ENCODE measurements at places on chromosomes 12 and 14.

GRCh38 chr12:57793920-57794319 is 11.3 kb downstream of the TSFM start:
- DNase-seq = no peak

DNA sequence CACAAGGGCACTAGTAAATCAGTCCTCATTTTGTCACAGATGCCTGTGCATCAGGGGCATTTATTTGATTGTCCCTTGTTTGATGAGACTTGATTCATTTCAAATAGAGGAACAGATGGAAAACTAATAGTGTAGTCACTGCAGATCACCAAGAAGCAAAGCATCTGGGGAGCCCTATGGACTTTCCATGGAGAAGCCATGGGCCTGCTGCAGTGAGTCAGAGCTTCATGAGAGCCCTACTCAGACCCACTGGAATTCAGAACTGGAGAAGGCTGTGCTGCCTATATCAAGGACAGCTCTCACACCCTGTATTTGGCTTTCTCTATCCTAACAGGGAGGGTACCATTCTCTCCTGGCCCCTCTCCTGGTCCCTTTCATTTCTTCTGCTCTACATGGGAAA is 126.2 kb downstream of the GRIP1 start:
- DNase-seq = no peak

- DNase-seq = no peak
Measured at GRCh38 chr12:89693639-89694202, 14.9 kb downstream of the ATP2B1 start.

- DNase-seq = no peak
Measured at GRCh38 chr12:88833641-88834116, 253.4 kb upstream of the KITLG start.

GRCh38 chr14:77641534-77642341 is 25.3 kb upstream of the SPTLC2 start:
- DNase-seq = peak; percentile 58

GRCh38 chr14:52073251-52073650 is 4.4 kb upstream of the NID2 start:
- no peak for DNase-seq

GRCh38 chr14:91729756-91730155 is 2.1 kb downstream of the CATSPERB start:
- no peak for DNase-seq

GRCh38 chr12:115060477-115061168 is 376.6 kb upstream of the TBX3 start:
- no peak for DNase-seq

GRCh38 chr12:59927032-59927431 is 331.2 kb downstream of the SLC16A7 start:
- no peak for DNase-seq

GRCh38 chr14:80419345-80419744 is 208.0 kb upstream of the DIO2 start:
- DNase-seq = no peak

DNA sequence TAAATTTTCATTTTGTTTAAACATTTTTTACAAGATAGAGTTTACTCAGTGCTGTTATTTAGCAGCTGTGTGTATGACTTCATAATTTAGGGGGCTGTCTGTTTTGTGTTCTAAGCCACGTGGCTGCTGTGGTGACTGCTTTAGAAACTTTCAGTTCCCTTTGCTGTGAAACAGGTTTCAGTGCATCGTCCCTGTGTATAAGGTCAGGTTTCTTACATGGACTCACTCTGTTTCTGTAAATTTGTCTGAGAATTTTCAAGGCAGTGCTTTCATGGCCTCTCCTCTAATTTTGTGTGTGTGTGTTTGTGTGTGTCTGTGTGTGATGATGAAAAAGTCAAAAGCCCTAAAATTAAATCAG is 32.4 kb downstream of the BICD1 start:
- peak; percentile 55 for DNase-seq

DNA sequence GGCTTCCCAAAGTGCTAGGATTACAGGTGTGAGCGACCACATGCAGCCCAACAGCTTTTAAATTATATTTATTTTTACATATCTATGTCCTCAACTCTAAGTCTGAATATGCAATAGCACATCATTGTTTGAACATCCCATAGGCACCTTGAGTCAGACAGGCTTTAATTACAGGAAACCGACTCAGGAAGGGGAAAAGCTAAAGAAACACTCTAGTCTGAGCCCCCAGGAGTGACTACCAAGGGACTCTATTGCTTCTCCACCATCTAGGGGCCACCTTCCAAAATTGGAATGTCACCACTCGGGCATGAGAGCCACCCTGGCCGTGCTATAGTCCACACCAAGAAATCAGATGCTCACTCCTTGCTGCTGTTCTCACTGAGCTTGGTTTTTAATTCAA is 14.0 kb upstream of the MFAP5 start:
- no peak for DNase-seq

DNA sequence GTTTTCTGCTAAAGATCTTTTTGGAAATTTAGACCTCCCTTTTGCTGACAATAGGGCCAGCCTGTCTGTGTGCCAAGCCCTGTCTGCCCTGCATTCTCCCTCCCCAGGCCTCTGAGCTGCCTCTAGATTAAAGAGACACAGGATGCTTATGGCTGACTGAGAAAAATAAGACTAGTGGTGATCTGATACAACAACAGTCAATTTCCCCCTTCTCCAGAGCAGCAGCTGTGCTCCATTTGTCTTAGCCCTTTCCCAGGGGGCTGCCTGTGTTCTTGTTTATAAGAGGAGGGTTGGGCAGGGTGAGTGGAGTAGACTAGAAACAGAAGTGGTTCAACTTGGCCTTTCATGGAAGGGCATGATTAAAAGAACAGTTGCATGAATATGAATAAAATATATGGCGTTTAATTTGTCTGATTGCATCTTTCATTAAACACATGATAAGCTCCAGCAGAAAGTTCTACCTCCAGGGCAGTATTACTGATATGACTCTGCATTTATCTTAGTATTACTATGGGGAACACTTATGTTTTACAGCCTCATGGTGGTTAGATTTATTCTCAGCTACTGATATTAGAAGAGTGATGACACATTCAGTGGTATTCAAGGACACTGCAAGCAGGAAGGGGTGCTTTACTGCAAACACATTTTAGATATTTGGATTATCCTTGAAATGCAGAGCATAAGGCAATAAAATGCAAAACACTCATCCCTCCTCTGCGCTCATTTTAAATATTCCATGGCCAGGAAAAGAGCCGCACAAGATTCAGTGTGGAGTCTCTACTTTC is 150.2 kb upstream of the CLEC14A start:
- no peak for DNase-seq

GRCh38 chr14:93522221-93522620 is 91.5 kb downstream of the UNC79 start:
- DNase-seq = no peak

GRCh38 chr12:97493731-97494130 is 31.1 kb downstream of the RMST start:
- DNase-seq = no peak

DNA sequence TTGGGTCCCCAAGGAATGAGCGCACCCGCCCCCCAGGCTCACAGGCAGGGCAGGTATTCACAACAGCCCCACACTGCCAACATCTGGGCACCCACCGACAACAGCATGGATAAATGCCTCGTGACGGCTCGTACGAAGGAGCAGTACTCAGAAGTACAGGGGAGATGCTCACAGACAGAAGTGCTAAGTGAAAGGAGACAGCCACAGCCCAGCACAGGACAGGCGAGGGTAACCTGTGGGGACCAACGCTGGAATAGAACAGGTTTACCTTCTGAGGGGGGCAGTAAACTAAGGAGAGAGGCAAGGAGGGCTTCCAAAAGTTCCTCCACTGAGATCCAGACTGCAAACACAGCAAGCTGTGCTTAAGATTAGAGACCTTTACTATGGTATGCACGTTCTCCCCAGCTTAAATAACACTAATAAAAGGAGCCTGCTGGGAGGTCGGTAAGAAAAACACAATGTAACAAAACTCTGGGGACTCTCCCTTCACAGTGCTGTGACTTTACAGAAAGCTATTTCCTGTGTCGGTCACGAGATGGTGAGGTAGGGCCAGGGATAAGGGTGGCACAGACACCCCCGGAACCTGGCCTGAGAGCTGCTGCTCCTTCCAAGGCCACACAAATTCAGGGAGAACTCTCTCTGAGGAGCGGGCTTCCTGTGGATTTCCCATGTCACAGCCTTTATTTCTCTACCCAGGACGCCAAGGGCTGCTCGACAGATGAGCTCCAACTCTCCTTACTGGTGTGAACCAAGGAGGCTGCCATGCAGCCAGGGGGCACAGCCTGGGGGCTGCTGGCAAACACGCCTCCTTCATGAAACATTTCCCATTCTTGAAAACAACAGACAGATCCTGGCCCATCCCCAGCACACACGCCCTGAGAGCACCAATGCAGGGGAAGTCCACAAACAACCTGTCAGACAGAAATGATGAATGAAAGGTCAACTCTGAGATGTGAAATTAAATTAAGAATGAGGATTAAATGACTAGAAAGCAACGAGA is 26.3 kb downstream of the SLC15A4 start:
- DNase-seq = no peak

DNA sequence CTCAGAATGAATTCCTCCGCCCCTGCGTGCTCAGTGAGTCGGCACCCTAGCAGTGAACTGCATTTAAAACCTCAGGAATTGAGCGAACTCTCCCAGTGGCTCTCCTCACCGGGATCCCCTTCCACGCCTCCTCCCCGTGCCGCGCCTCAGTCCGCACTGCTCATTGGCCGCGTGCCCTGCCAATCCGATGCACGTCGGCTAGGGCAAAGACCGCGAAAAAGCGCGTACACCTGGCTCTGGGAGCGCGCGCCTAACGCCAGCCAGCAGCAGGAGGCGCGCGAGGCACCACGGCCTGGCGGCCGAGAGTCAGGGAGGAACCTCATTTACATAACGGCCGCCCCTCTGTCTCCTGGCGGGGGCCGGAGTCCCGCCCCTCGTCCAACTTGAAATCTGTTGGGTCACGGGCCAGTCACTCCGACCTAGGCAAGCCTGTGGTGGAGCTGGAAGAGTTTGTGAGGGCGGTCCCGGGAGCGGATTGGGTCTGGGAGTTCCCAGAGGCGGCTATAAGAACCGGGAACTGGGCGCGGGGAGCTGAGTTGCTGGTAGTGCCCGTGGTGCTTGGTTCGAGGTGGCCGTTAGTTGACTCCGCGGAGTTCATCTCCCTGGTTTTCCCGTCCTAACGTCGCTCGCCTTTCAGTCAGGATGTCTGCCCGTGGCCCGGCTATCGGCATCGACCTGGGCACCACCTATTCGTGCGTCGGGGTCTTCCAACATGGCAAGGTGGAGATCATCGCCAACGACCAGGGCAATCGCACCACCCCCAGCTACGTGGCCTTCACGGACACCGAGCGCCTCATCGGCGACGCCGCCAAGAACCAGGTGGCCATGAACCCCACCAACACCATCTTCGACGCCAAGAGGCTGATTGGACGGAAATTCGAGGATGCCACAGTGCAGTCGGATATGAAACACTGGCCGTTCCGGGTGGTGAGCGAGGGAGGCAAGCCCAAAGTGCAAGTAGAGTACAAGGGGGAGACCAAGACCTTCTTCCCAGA is at the start of gene HSPA2:
HSPA2 (plus strand) TSS at position 534 of the 995 bp plus-strand sequence; CDS start at position 643, 109 bp downstream.
- peak; percentile 99 for DNase-seq

DNA sequence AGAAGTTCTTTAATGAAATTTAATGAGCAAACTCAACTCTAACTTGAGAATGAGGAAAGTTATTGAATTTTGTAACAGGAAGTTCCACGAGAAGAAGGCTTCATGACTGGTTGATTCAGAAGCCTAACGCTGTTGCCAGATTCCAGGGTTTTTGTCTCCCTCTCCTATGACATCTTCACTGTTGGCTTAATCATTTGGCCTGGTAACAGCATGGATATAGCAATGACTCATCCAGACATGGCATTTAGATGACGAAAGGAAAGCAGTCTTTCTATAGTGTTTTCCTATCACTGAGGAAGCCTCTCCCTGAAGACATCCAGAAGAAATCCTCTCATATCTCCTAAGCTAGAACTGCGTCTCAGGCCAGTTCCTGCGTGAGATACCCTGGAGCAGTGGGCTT is 9.4 kb upstream of the KCNA1 start:
- no peak for DNase-seq

GRCh38 chr14:104801520-104802393 is 856 bp downstream of the ZBTB42 start:
- DNase-seq = no peak

GRCh38 chr12:7327918-7328317 is 24.0 kb downstream of the ACSM4 start:
- DNase-seq = no peak

DNA sequence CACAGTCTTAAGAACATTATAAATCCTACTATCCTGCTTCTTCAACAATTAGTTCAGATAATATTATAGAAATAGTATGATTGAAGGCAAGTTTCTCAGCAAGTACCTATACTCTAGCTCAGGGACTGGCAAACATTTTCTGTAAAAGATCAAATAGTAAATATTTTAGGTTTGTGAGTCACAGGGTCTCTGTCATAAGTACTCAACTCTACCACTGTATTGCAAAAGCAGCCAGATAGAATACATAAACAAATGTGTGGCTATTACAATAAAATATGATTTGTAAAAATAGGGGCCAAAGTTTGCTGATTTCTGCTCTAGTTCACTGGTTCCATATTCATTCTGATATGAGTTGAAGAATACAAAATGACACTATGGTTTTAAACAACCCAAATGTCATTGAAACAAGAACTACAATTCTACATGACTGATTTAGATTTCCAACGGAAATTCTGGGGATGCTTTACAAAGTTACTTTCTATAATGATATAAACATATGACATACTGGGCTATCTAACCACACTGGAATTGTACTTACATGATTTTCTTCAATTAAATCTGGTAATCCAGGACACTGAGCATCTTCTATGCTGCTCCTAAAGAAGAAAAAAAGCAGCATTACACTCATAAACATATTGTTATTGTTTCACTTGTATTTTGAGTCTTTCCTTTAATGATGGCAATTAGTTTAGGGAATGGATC is 23.2 kb downstream of the LGALS3 start:
- no peak for DNase-seq

DNA sequence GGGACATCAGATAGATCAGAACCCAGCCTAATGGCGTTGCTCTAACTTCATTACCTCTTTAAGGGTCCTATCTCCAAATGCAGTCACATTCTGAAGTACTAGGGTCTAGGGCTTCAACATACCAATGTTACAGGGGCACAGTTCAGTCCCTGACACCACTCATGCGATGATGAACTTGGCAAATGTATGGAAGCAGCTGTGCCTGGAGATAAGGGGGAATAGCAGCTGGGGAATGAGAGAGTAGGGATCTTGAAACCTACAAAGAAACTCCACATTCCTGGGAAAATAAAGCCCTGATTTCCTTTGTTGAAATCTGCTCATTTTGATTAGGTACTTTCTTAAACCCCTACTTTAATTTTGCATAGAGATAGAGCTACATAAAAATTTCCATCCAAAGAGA is 20.5 kb upstream of the TMCC3 start:
- no peak for DNase-seq

DNA sequence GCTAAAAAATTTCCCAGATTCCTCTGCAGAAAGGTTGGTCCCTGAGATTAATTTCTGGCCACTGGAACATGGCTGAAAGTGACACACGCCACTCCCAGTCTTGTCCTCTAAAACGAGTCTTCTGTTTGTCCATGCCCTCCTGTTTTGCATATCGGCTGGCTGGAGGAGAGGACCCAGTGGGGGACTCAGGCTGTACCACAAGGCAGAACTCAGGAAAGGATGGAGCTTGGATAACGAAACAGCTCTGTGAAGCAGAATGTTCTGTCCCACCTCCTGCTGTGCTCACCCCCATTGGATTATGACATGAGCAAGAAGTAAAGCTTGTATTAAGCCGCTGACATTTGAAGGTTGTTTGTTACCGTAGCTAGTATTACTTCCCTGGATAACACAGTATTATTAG is 856.2 kb downstream of the BCL11B start:
- DNase-seq = no peak

- peak; percentile 2 for DNase-seq
Measured at GRCh38 chr12:46562625-46563225, 190.2 kb upstream of the SLC38A2 start.

GRCh38 chr12:116637589-116638150 is 78.5 kb downstream of the MAP1LC3B2 start:
- DNase-seq = no peak
